Kasumi-1 (cell line): ENCODE measurements at places on chromosomes 12 and 14.
A peak's percentile ranks its signal among the peaks of the same experiment; 100 is the strongest.

- no peak for DNase-seq
Measured at GRCh38 chr12:17372508-17372907, 717.5 kb downstream of the RERGL start.

DNA sequence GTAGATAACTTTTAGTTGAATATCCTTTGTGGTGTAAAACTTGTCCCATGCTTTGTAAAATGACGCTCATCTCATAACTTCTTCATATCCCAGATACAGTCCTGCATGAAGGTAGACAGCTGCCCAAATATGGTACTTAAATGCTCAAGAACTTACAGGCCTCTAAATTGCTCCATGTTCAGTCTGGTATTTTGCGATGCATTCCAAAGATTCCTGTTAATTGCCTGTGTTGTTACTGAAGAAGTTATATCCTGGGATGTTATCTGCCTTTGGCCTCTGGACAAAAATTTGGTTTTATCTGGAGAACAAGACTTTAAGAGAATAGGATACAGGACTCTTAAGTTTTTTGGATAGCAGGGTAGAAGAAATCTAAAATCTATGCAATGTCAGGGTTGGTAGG, 473.0 kb downstream of the PCNX1 start:
- DNase-seq, result no peak

- DNase-seq, result no peak
Measured at GRCh38 chr12:13171921-13172859, 24.3 kb upstream of the EMP1 start.

DNA sequence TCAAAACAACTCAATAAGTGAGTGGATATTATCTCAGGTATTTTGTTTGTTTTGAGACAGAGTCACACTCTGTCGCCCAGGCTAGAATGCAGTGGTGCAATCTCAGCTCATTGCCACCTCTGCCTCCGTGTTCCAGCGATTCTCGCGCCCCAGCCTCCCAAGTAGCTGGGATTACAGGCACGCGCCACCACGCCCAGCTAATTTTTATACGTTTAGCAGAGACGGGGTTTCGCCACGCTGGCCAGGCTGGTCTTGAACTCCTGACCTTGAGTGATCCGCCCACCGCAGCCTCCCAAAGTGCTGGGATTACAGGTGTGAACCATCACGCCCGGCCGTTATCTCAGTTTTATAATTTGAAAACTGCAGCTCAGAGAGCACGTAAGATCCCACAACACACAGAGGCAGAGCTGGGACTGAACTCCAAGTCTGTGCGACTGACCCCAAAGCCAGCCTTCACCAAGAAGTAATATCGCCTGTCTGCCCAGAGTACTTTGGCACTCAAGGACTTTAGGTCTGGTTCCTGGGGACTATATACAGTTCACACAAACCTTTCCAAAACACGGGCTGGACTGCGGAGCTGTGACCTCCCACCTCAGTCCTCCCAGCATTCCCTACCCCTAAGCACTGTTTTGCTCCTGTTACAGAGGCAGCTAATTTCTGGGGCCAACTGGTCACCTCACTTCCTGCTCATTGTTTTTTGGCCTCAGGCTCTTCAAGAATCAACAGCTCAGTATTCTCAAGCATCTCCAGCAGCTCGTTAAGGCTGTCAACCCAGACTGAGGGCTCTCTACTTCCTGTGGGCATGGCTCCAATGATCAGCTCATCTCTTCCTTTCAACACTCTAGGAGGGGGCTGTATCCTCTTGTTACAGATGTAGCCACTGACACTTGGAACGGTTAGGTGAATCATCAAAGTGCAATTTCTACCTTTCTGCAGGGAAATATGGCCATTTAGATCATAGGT, 22.5 kb downstream of the TESC start:
- peak; percentile 87 for DNase-seq

DNA sequence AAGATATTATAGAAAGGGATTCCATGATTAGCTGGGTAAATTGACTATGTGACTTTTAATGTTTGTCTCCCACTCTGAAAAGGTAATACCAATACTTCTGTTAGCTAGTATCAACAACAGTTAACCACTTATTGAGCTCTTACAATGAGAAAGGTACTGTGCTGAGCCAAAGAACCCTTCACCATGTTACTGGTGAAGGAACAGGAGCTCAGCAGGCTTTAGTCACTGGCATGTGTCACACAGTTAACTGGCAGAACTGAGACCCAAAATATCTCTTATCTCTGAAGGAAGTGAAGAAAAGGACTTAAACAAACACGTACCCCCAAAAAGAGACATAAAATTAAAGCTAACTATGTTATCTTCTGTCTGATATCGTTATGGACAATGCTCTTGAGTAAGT, 170.6 kb downstream of the MED13L start:
- no peak for DNase-seq

- no peak for DNase-seq
Measured at GRCh38 chr12:117334051-117334450, 27.4 kb downstream of the NOS1 start.

DNA sequence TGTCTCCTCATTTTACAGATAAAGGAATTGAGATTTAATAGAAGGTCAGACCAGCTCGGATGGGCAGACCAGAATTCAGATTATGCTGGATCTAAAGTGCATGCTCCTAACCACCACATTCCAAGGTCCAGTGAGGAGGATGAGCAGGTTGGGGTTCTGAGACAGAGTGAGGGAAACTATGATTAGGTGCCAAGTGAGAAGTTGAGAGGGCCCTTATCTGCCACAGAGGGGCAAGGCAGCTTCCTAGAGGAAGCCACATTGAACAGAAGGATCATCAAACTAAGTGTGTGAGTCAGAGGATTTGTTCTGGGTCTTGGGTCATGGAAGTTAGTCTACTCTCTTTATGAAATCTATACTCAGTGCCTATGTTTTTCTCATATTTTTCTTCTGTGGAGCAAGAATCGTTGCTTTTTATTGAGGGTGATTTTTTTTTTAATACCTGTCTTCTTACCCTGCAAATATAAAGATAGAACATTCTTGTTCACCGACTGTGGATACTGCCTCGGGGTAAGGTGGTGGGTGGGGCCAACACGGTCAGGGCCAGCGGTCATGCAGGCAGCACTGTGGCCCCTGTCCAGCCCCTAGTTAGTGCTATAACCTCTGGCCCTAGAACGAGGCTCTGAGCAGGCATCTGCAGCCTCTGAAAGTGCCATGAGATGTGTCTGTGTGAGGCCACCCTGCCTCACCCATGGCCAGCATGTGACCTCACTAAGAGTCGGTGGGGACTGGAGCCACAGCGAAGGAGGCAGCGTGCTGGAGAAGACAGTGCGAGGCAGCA, 55.6 kb upstream of the PTHLH start:
- DNase-seq, result peak; percentile 45

DNA sequence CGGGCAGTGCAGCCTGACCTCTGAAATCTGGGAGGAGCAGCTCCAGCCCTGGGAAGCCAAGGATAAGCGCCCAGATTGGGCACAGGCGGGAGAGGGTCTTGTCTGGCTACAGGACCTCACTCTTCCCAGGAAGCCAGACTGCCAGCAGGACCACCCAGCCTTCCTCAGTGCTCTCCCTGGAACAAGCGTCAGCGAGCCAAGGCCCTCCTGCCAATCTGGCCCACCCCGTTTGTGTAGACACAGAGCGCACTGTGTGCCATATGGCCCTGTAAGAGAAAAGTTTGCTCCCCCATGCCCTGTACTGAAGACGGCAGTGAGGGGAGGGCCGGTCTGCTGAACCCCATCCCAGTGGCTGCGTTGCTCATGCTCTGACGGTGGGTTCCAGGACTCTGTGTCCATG, 1.2 kb upstream of the C14orf180 start:
- DNase-seq, result no peak

DNA sequence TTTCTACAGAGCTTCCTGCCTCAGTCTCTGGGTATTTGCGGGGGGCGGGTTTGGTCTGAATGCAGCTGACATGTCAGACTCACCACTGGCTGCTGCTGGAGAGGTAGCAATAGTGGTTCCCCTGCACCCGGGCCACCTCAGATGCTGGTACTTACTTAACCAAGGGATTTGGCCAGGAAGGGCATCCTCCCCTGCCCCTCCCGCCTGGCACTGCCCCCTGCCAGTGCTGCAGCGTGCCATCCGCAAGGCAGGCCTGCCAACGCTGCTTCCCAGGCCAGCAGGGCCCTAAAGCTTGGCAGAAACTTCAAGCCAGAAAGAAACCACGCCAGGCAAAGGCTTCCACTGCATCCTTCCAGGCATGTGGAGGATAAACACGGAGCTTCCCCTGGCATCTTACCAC, 22.1 kb downstream of the RAB35 start:
- no peak for DNase-seq

DNA sequence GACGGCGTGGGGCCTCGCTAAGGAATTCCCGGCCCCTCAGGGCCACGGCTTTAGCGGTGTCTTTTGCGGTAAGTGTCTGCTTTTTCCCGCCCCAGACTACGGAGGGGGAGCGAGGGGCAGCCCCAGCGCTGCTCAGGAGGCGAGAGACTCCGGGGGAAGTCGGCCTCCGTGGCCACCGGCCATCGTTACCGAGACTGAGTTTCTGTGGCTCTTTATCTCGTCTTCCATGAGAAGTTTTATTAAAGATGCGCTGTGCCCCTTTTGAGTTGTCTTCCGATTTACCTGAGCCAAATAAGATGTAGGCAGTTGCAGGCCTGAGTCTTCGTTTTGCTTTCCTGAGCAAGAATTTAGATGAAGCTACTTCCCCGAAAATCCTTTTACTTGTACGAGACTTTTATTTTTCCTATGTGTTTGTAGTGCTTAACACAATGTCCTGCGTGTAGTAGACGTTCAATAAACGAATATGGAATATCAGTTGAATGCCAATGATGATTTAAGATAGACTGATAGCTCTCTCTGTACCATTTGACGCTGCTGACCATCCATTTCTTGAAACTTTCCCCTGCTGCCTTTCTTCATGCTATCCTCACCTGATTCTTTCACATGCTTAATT, 462 bp downstream of the SRP54 start:
- DNase-seq, result no peak

DNA sequence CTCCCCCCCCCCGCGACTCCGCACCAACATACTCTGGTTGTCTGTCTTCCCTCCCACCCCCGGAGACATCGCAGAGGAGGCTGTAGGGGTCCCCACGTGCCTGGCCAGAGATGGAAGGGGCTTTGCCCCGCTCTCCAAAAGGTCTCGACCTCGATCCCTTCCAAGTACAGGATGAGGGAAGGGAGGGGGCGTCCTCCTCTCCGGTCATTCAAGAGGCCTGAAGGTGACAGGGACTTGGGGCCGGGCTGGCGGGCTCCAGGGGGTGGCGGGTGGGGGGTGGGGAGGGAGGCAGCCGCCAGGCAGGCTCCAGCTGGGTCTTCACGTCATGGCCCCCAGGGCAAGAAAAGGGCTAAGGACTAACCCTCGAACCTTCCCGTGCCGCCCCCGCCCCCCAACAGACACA, 15.1 kb downstream of the TBX3 start:
- DNase-seq, result no peak

- DNase-seq, result no peak
Measured at GRCh38 chr14:83863042-83863774, 1666.7 kb upstream of the FLRT2 start.

GRCh38 chr12:48977290-48978281, 536 bp upstream of the WNT1 start:
- peak; percentile 42 for DNase-seq

DNA sequence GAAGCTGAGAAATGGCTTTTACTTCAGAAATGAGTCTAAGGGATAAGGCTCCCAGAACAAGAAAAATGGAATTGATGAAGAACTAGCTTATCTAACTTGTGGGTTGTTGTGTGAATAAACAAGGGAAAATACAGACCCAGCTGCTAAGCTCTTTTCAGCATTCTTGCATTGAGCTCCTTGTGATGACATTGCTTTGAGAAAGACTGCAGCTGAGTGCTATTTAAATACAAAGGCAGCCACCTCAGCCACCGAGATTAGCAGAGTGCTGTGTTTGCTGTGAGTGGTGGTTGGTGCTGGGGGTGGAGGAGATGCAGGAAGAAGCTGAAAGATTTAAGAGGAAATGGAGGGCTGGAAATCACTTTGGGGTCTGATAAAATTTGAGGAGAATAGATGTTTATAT, 396.0 kb upstream of the PRICKLE1 start:
- no peak for DNase-seq
